Activated naive CD4-positive, alpha-beta T cell treated with anti-CD3 and anti-CD28 coated beads, Interleukin-2, amount 50 U/mL, for 72 hours (primary cell): ENCODE measurements at places on chromosomes 6 and 20. TPM values are rescaled to one million over a fixed set of nuclear protein-coding genes. Genes with fewer than 3 reads are reported as not detected.

The ZSCAN31 gene
- total RNA-seq: 1.7 TPM

The TMEM200A gene
- total RNA-seq: 0.16 TPM

The LPA gene
- not detected for total RNA-seq

The HLA-DRB1 gene
- total RNA-seq: 4.4 TPM

The CD40 gene
- 10.0 TPM for total RNA-seq

The IFNGR1 gene
- 62.5 TPM for total RNA-seq

The MEP1A gene
- not detected for total RNA-seq

The GNMT gene
- total RNA-seq: 0.54 TPM

The RIPOR3 gene
- total RNA-seq: 0.08 TPM

The TAF4 gene
- total RNA-seq: 22.0 TPM

The ESR1 gene
- 1.3 TPM for total RNA-seq

The PPP1R14C gene
- not detected for total RNA-seq

The GGT7 gene
- 15.8 TPM for total RNA-seq

The FRMD1 gene
- total RNA-seq: not detected

The CTCFL gene
- not detected for total RNA-seq

The ZC2HC1B gene
- total RNA-seq: not detected

The WFDC12 gene
- not detected for total RNA-seq

The MAS1 gene
- not detected for total RNA-seq

The HLA-DQB1 gene
- total RNA-seq: 34.7 TPM
